Fibroblast of skin of left quadriceps (primary cell): ENCODE measurements at places on chromosomes 16 and 17.
A peak's percentile ranks its signal among the peaks of the same experiment; 100 is the strongest.

GRCh38 chr17:4446326-4447071, 12.8 kb downstream of the SPNS3 start:
- no peak for DNase-seq

DNA sequence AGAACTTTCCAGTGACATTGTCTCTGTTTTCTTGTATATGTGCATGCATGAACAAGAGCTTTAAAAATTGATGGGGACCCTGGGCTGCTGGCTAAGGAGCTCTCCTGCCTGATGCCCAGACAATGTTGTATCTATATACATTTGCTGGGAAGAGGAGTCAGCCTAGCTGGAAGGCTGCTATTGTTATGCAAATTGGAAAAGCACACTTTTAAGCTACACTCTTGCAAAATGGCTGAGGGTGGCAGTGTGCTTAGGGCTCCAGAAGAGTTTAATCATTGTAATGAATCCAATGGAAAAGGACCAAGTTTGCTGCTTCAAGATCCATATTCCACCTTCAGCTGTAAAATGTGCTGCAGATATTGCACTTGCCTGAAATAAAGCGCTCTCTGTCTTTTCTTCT, 171.8 kb downstream of the PRKCA start:
- no peak for DNase-seq

- no peak for DNase-seq
Measured at GRCh38 chr16:85675251-85675874, 13.4 kb downstream of the GINS2 start.

DNA sequence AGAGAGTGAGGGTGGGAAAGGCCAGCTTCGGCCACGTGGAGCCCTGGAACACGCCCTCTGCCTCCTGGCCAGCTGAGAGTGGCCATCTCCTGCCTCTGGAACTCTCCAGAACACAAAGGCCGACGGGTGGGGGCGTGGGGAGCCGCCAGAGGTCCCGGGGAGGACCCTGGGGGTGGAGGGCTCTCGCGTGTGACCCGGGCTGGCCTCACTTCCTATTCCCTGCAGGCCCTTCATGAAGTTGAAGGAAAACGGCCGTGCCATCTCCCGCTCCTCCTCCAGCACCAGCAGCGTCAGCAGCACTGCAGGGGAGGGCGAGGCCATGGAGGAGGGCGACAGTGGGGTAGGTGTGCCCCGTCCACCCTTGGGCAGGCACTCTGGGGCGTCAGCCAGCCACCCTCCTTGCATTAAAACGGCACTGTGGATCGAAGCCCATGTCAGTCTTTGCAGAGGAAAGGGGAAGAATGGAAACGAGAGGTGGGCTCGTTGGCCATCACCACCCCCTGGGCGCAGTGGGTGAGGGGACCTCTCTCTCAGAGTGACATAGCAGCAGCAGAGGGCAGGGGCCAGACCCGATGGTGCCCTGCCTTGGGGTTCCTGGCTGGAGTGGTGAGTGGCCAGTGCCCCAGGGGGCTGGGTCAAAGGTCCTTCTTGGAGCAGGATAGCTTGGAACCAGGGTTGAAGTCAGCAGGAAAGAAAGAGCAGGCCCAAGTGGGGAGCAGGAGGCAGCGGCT, 37.1 kb downstream of the OR1D5 start:
- no peak for DNase-seq

DNA sequence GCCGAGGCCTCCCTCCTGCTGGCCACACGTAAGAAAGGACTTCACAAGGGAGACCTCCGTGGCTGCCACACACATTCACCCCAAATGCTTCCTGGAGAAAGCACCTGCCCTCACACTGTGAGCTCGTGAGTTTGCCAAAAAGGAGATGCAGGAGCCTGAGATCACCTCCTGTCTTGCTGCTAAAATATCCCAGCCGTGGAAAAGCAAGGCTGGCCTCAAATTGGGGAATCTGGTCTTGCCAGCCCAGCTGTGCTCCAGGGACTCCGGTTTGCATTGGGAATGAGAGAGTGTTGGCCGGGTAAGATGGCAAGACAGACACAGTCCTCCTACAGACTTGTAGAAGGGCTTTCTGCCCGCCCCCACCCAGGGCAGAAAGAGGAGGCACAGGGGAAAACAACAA, 13.8 kb downstream of the RBFOX3 start:
- DNase-seq, result no peak

- no peak for DNase-seq
Measured at GRCh38 chr17:74474043-74474792, 7.8 kb downstream of the CD300A start.

DNA sequence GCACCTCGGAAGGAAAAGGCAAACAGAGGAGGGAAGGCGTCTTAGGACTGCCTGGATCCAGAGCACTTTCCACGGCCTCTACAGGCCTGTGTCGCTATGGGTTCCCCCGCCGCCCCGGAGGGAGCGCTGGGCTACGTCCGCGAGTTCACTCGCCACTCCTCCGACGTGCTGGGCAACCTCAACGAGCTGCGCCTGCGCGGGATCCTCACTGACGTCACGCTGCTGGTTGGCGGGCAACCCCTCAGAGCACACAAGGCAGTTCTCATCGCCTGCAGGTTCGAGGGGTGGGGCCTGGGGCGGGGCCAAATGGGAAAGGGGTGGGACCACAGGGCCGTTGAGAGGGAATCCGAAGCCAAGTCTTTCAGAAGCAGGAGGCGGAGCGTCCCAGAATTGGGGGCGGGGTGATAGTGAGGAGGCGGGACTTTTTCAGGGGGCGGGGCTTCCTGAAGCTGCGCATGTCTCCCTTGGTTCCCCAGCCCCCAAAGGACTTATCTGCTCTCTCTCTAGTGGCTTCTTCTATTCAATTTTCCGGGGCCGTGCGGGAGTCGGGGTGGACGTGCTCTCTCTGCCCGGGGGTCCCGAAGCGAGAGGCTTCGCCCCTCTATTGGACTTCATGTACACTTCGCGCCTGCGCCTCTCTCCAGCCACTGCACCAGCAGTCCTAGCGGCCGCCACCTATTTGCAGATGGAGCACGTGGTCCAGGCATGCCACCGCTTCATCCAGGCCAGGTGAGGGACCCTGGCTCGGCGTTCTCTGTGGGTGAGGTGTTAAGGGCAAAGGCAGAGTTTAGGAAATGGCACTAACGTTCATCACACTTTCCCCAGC, 939 bp downstream of the BCL6B start:
- peak; percentile 51 for DNase-seq

GRCh38 chr16:8236816-8237215, 353.5 kb downstream of the TMEM114 start:
- no peak for DNase-seq

DNA sequence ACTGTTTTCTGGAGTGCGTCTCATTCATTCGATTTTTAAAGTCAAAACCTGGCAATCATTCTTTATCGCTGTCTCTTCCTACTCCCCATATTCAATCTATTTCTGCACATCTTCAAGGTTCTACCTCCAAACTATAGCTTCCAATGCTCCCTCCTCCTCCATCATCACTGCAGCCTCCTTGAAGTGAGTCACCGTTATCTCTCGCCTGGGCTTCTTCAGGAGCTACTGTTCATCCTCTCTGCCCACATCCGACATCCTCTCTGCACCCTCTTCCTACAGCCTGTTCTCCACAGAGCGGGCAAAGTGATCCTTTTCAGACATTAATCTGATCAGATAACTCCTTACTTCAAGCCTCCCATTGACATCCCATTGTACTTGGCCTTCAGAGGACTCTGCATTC, 144.2 kb upstream of the DNAH9 start:
- DNase-seq, result no peak

DNA sequence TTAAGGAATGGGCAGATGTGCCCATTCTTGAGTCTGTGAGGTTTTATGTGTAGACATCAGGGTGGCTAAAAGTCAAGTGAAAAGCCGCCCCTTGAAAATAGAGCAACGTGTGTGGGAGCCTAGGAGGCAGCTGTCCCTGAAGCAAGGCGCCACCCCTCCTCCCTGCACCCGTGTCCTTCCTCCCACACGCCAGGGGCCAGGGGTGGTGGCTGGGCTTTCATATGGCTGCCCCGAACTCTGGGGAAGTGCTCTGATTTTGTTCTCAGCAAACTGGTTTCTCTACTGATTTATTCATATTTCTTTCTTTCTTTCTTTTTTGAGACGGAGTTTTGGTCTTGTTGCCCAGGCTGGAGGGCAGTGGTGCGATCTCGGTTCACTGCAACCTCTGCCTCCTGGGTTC, 4.7 kb downstream of the ZNF750 start:
- no peak for DNase-seq

- DNase-seq, result no peak
Measured at GRCh38 chr16:73846356-73846755, 450.3 kb upstream of the PSMD7 start.

GRCh38 chr17:228951-229708, 47.7 kb upstream of the DOC2B start:
- no peak for DNase-seq

- DNase-seq, result no peak
Measured at GRCh38 chr17:48754500-48755261, 26.1 kb upstream of the HOXB13 start.

DNA sequence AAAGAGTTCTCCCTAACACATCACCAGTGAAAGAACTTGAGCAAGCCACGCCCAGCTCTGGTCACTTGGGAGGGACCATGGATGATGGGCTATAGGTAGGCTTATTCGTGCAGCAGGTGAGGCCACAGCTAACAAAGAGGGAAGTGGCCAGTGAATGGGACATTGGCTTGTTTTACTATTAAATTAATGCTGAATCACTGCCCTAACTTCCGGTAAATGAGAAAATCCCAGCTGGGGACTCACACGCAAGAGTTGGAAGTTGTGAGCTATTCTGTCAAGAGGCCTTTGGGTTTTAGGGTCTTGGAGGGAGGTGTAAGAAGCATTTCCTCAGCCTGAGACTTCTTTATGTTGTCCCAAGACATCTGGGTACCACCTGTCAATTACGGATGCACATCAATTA, 315.3 kb downstream of the XYLT1 start:
- DNase-seq, result no peak

DNA sequence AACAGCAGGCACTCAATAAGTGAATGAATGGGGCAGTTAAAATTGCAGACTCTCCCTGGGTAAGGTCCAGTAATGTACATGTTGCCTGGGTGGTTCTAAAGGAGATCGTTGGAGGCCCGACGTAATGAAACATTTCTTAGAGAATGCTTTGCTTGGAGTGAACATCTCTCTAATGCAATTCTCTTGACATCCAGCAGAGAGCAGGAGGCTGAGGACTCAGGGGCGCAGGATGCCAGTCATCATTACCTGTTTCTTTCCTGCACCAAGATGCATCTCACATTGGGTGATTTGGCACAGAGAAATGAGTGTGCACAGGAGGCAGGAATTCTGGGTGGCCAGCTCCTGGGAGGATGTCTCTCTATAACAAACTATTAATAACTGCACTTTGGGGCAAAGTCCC, 130.3 kb upstream of the RBBP6 start:
- DNase-seq, result no peak

GRCh38 chr16:19829844-19830692, 54.6 kb downstream of the GPRC5B start:
- DNase-seq, result no peak

DNA sequence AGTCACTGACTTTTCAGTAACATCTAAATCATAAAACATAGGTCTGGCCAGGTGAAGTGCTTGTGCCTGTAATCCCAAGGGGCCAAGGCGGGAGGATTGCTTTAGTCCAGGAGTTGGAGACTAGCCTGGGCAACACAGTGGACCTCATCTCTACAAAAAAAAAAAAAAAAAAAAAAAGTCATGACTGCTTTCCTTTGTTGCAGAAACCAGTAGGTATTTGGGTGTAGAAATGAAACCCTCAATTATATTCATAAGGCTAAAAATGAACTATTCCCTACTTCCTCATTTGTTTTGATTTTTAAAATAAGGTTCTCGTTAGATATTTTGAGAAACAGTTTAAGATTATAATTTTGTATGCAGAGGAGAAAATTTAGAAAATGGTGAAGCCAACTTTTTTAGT, 26.0 kb downstream of the PITPNC1 start:
- no peak for DNase-seq

DNA sequence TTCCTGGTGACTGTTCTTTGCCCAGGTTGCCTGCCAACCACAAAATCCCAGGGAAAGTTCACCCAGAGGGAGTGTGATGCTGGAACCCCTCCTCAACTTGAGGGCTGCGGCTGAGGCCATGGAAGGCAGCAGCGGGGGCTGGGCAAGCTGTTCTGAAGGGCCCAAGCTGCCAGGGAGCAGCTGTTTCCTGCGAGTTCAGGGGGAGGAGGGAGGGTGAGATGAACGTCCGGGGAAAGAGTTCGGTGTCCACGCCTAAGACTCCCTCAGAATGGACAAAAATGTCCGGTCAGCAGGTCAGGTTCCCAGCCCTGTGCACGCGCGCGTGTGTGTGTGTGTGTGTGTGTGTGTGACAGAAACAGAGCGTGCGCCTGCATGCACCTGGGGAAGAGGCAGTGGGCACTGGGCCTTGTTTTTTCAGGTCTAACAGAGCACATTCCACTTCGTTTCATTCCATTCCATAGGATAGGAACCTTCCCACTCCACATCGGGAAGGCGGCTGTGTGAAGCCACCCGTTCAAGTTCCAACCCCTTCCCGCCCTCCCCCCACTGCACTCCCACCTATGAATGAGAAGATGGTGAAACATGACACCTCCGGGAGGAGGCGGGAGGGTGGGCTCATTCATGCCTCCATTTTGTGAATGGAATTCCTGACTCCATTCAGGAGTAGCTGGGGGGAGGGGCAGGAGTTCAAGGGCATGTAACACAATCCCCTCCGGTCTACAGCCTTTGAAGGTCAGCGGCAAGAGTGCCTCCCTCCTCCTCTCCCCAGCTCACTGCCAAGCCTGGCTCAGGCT, 15.7 kb downstream of the ETV4 start:
- DNase-seq, result peak; percentile 87

DNA sequence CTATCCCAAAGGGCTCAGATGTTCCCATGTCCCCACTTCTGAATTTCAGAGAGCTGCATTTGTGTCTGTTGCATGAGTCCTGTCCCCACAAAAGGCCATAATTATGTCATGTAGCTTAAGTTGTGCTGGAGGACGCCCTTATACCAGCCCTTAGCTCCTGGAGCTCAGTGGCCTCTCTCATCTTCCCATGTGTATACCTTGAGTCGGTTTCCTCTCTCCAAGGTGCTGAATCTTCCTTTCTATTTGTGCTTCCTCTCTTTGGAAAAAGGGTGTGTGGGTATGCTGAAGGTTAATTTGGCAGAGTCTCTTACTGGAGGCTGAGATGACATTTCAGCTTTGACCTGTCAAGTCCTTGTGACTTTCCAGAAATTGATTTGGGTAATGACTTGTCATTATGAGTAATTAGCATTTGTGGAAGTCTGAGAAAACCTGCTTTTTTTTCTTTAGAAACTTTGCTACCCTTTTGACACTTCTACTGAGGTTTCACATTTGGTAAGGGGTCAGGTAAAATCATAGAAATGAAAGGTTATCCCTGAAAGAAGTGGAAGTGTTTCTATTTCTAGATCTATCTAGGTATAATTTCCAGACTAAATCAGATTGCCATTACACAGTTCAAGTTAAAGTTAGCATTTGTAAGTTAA, 185.4 kb downstream of the ABCC12 start:
- DNase-seq, result peak; percentile 24

- no peak for DNase-seq
Measured at GRCh38 chr17:77696151-77696720, 262.3 kb upstream of the TNRC6C start.
